Activated CD4-positive, alpha-beta T cell treated with anti-CD3 and anti-CD28 coated beads, Interleukin-2, amount 10 ng/mL, durations not matched to agents 7 days and 5 days (primary cell): ENCODE measurements at places on chromosomes 3 and 15.

- DNase-seq: no peak
These were observed 1.2 kb downstream of the SNX22 start for GRCh38 chr15:64152507-64153387.

GRCh38 chr15:73388256-73388781 lies 19.6 kb upstream of the HCN4 start:
- DNase-seq: no peak

DNA sequence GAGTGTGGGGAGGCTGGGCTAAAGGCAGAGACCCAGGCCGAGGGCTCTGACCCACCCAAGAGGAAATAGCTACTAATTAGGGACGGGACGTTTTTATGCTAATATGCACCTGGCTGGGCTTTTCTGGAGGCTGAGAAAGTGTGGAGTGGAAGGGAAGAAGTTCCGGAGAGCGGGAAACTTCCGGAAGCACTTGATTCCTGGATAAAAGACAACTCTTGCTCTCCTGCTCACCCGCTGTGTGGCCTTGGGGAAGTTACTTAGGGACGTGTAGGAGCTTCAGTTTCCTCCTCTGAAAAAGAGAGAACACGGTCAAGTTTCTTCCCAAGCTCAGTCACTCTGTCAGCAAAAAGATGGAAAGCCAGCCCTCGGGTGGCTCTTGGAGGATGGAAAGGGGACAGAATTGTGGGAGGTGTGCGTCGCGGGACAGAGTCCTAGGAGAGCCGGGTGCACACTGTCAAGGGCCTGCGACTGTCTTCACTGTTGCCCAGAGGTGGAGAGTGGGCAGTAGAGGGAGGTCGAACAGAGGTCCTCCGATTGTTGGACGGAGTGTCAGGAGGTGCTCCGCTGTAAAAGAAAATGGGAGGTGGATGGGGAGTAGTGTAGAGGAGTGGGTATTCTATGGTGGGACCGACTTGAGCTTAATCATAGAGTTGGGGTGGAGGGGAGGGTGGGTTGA lies 43.2 kb downstream of the EPHB3 start:
- no peak for DNase-seq

DNA sequence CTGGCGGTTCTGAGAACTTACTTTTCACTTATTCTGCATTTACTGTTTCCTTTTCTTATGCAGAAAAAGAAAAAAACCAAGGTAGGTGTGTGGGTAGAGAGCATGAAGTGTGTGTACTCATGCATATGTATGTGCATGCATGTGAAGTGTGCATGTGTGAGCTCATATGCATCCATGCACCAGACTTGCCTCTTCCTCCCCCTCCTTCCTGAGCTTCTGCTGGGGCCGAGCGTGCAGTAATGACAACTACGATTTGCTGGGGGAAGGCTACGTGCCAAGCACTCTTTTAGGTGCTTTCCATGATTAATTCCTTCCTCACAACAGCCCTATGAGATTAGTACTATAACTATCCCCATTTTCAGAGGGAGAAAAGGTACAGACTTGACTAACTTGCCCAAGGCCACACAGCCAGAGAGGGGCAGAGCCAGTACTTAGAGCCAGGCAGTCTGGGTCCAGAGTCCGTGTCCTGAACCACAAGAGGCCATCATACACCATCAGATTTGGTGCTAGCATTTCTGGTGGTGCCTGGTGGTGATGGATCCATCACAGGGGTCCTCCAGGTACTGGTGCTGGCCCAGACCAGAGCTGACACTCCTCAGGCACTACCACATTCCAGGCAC lies 46.7 kb downstream of the CAPN3 start:
- no peak for DNase-seq

DNA sequence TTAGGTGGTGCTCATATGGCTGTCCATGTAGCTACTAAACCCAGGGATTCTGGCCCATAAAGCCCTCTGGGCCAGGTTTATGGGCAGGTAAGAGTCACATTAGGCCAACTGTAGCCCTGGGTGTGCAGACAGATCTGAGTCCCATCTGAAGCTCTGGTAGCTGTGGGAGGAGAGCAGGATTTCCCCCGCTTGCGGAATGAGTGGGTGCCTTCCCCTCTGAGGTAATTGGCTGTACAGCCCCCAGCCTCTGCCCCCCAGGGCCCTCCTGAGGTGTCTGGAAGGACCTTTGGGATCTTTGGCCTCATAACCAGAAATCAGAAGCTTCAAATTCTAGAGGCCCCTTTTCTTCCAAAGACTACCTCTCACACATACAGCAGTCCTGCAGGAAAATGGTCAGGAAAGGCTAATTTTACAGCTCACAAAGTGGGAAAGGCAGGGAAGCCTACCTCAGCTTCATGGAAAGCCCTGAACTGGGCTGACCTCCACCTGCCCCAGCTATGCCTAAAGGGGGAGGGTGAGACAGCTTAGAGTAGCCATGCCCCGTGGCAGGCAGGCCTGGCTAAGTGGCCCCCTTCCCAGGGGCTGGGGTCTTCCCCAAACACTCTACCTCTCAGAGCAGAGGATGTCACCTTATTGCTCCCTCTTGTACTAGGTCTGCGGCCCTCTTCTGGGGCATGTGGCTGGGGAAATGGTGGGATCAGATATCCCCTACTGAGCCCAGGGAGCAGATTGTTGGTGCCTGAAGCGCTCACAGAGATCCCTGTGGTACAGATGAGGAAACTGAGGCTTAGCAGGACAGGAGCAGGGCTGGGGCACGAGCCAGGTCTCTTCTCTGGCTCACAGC lies 16.8 kb downstream of the HEMK1 start:
- DNase-seq: no peak

- DNase-seq: no peak
These were observed 4.9 kb upstream of the PAK6 start for GRCh38 chr15:40233727-40234577.
